ENCODE measurements at places on chromosomes 16 and 17.

- no peak for DNase-seq
These were observed 120.2 kb upstream of the HLF start for GRCh38 chr17:55144518-55144917.

DNA sequence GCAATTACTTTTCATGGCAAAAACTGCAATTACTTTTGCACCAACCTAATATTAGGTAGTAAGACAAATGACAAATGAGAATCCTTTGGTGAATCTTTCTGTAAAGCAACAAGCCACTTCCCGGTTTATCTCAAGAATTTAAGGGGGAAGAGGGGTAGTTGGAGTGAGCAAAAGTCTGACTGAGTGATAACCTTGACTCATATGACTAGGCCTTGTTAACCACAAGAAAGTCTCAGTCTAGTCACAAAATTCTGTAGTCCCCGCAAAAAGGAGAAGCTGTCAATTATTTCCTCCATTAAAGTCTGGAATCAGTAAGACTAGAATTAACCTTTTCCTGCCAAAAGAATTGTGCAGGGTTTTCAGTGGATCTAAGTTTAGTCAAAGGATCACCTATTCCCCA is 72.2 kb upstream of the GNAO1 start:
- DNase-seq = no peak

GRCh38 chr16:87806641-87807546 is 41.1 kb upstream of the KLHDC4 start:
- DNase-seq = peak; percentile 11

GRCh38 chr17:2551493-2551892 is 39.8 kb upstream of the METTL16 start:
- no peak for DNase-seq

DNA sequence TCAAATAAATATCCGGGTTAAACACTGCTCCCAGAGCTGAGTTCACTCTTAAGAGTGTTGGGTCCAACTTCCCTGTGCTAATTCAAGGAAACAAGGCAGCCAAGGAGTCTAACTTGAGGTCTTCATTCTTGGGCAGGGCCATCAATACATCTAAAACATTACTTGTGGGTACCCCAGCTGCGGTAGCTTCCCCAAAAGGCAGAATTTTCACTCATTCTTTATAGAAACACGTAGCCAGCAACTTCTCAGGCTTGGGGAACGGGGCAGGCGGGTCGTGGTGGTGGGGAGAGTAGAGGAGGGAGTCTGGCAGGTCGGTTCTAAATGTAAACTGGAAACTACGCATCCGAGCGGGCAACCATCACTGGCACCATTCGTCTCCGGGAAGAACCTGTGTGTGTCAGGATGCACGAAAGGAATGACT is 666 bp upstream of the METTL9 start:
- DNase-seq = no peak

DNA sequence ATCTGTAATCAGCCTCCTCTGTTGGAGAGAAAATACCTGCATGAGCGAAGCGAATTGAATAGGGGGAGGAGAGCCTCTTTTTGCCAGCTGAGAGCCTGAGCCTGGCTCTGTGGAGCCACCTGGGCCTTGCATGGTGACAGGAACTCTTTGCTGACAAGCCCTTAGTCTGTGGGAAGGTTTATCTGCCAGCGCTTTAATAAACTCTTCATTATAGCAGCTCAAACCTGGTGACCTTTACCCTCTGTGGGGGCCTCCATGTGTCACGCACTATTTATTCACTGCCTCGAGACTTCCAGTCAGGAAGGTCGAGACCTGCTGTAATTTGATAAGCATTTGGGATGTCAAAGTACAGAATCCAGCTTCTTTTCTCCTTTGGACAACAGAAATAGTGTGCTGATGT is 282.6 kb downstream of the CBLN1 start:
- no peak for DNase-seq

GRCh38 chr17:63250830-63251229 is 195.3 kb downstream of the CYB561 start:
- no peak for DNase-seq

DNA sequence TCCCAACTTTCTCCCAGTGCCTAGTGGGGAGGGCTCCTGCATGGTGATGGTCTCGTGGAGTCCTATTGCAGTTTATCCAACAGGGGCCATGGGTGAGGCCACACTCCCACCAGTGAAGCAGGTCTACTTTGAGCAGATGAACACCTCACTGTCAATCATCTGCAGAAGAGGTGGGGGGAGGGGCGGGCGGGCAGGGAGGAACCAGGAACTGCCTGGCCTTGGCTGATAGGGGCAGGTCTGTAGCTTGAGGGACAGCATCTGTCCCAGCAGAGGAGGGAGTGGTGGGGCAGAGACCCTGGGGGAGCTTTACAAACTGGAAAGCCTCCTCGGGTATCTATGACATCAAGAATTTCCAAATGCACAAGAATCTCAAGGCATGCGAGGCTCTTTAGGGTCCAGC is 58.7 kb upstream of the ZNF423 start:
- no peak for DNase-seq

DNA sequence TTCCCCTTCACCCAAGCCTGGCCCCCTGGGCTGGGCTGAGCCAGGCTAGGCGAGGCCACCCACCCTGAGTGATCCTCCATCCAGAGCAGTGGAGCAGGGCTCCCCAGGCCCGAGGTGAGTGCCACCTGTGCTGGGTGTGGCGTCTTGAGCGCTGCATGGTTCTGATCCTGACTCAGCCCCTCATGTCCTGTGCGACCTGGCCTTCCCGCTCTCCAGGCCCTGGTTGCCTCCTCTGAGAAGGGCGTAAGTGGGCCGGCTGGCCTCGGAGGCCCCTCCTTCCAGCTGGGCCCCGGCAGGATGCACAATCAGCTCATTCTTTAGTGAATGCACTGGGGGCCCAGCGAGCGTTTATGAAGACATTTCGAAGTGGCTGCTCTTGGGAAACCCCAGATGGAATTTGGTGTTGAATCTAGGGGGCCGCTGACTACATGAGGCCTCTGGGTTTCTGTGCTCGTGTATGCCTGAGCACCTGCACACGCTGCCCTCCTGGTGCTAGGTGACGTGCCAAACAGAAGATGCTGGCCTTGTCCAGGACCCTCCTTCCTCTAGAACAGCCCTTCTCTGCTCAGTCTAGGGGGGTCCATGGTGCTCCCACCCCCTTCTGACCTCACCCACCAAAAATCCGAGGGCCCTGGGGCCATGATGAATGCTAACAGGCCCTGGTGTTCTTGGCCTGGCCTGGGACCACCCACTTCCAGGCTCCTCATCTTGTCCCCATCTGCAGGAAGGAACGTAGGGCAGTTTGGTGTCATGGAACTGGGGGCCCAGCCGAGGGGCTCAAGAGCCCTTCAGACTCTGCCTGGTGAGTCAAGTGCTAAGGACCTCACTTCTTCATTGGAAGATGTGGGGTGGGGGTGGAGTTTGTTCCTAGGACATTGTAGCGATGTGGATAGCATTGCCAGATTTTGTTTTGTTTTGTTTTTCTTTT is 3.6 kb upstream of the TMEM92 start:
- DNase-seq = no peak

DNA sequence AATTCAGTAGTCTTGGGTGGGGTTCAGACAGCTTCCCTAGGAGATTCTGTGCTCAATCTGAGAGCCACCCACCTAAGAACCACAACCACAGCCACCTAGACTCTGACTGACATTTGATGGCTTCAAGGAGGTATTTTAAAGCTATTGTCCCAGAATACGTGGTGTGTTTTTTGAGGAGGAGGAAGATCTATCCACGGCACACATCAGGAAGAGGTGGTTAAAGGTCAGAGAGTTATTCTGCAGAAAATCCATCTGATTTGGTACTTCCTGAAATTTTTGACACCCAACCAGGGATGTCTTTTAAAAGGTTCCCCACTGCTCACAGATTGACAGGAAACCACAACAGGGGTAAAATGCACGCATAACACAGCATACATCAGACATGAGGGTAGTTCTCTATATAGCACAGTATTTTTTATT is 25.1 kb downstream of the SMARCE1 start:
- DNase-seq = no peak

DNA sequence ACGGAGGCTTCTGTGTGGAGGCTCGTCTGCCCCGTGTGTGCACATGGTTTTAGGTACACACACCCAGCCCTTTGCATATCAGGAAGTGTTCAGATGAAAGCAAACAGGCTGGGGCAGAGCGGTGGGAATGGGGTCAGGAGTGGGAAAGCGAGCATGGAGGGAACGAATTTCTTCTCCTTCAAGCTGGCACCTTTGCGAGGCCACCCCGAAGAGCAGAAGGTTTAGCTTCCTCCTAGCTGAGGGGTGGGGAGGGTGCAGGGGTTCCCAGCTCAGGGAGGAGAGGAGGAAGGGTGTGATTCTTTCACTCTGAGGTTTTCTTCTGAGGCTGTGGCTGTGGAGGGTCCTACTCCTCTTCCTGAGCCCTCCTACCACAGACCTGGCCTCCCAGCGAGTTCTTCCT is 83.6 kb downstream of the ABR start:
- no peak for DNase-seq

DNA sequence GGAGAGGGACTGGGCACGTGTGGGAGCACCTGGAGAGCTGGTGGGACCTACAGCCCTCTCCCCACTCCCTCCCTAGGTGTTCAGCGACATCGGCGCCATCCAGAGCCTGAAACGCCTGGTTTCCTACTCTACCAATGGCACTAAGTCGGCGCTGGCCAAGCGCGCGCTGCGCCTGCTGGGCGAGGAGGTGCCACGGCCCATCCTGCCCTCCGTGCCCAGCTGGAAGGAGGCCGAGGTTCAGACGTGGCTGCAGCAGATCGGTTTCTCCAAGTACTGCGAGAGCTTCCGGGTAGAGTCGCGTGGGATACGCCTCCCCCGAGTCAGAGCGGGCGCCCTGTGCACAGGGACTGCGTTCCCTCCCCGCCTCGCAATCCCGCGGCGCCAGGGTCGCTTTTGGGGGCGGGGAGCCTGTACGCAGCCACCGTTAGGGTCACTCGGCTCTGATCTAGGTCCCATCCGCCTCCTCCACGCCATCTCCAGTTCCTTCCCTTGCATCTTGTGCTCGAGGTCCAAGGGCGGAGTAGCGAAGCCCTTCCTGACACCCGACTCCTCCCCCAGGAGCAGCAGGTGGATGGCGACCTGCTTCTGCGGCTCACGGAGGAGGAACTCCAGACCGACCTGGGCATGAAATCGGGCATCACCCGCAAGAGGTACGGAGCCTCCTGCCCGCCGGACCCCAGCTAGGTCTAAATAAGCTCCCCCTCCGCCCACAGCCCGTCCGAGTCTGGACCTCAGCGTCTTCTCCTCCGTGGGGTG is 13.0 kb downstream of the SARM1 start:
- peak; percentile 38 for DNase-seq

DNA sequence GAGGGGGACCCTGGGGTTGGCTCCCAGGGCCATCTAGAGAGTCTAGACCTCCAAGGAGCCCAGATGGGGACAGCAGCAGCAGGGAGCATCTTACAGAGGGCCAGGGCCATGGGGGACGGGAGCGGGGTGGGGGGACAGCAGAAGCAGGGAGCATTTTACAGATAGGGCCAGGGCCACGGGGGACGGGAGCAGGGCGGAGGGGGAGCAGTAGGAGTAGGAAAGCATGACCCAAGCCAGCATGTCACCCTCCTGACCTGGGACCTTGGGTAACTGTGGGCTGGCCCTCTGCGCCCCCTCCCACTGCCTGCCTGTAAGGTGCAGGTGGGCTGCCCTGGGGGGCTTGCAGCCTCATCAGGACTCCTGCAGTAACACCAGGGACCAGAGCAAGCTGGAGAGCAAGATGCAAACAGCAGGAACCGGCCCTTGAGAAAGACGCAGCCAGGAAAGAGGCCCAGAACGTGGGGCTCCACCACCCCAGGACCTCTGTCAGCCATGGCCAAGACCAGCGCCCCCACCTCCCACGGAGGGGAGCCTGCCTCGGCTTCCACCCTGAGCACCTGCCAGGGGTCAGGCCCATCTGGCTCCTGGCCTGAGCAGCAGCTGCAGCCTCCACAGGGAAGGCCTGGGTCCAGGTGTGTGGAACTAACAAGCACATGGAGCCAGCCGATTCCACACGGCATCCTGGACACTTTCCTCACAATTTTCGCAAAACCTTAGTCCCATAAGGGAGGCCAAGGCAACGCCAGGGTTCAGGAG is 2.4 kb downstream of the ZNF598 start:
- no peak for DNase-seq

GRCh38 chr17:35087731-35088355 is 24.3 kb upstream of the RFFL start:
- no peak for DNase-seq

- no peak for DNase-seq
These were observed 16.4 kb downstream of the ATP6V0A1 start for GRCh38 chr17:42475121-42475520.

- no peak for DNase-seq
These were observed 1.7 kb downstream of the IL4R start for GRCh38 chr16:27315333-27316037.

DNA sequence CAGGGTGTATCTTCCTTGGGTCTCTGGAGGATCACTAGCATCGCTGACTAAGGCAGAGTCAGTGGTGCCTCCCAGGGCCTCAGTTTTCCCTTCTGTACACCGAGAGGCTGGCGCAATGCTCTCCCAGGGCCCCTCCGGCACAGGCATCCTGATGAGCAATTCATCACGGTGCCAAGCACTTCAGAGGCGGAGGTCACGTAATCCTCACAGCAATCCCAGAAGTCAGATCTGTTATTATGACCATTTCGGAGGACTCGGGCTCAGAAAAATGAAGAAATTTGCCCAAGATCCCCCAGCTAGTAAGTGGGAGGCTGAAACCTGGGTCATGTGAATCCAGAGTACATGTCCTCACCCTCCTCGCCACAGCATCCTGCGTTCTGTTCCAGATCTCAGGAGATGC is 46.5 kb downstream of the AIPL1 start:
- no peak for DNase-seq

DNA sequence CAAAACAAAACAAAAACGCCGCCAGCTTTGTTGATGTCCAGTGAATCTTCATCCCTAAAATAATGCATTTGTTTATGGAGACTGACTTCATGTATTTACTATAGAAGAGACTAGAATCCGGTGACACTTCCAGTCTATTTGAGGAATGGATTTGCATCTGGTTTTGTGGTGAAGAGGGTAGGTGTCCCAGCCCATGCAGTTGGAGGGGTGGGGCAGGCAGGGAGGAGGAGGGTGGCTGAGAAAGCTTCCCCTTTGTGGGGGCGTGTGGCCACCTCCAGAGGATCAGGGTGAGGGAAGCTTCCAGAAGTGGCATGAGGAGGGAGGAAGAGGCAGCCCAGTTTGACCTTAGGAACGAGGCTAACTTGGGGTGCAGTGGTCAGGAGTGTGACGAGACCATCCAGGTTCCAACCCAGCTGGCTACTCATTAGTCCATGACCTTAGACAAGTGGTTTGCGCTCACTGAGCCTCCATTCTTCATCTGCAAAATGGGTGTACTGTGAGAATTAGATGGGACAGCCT is 69.5 kb downstream of the CMIP start:
- no peak for DNase-seq

All from stimulated activated CD8-positive, alpha-beta memory T cell treated with anti-CD3 and anti-CD28 coated beads, Interleukin-4, amount 100 ng/mL, for 1 hour (primary cell).